ENCODE measurements at places on chromosomes 5 and 9.

DNA sequence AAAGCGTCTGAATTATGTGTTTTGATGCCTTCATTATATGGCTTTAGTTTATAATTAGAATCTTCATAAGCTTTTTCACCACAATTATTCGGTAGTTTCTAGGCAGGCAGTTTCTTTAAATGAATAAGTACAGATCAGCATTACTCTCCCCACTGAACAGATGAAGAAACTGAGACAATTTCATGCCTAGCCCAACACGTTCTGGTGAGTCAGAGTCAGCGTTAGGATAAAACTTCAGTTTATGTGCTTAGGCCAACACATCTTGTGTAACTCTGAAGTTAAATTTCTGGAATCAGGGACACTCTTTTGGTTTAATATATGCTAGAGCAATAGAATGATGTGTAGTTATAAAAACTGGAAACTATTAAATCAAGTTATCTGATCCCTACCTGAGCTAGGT, 186.7 kb upstream of the ELL2 start:
- DNase-seq = no peak

DNA sequence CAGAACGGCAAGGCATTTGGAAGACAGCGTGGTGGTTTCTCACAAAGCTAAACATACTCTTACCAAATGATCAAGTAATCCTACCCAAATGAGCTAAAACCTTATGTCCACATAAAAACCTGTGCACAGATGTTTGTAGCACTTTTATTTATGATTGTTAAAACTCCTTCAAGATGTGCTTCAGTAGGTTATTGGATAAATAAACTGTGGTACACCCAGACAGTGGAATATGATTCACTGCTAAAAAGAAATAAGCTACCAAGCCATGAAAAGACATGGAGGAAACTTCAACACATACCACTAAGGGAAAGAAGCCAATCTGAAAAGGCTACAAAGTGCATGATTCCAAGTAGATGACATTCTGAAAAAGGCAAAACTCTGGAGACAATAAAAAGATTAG, 94.2 kb downstream of the FOXD1 start:
- DNase-seq = no peak

- DNase-seq = no peak
Measured at GRCh38 chr9:13174906-13175639, 104.4 kb downstream of the MPDZ start.

DNA sequence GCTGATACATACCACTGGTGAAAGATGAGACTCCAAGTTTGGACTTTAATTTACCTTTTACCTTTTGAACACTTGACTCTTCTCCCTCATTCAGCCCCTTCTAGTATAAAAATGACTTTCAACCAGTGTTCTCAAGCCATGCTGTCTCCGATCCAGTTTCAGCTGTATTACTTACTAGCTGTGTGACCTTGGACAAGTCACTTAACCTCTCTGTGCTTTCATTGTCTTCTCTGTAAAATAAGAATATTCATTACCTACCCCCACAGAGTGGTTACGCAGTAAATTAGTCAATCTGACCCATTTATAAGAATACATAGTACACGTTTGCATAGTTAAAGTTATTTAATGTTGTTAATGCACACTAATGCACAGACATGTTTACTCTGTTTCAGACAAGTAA, 12.6 kb upstream of the CEMIP2 start:
- no peak for DNase-seq

GRCh38 chr5:147784146-147784987, 1.8 kb upstream of the JAKMIP2 start:
- DNase-seq = no peak

All from activated effector memory CD4-positive, alpha-beta T cell treated with anti-CD3 and anti-CD28 coated beads, Interleukin-2, amount 50 U/mL, for 16 hours (primary cell).